ENCODE measurements at places on chromosomes 3 and 15.

DNA sequence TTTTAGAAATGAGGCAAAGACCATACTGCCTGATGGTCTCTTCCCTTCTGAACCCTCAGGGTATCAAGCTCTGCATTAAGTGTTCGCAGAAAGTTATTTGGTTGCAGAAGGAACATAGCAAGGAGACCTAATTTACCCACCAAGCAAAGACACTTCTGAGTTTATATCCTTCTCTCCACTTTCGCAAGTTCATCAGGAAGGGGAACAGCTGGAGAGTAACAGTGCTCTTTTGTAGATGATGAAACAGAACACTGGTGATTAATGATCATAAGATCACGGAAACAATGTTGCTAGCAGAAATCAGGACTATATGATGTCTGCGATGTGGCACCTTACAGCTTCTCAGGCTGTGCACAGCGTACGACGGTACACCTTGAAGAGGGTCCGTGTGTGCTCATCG, 62.1 kb downstream of the NCEH1 start:
- DNase-seq, result no peak

- DNase-seq, result no peak
Measured at GRCh38 chr3:69558912-69559311, 173.0 kb upstream of the FRMD4B start.

GRCh38 chr3:77362936-77363335, 323.0 kb downstream of the ROBO2 start:
- DNase-seq, result no peak

DNA sequence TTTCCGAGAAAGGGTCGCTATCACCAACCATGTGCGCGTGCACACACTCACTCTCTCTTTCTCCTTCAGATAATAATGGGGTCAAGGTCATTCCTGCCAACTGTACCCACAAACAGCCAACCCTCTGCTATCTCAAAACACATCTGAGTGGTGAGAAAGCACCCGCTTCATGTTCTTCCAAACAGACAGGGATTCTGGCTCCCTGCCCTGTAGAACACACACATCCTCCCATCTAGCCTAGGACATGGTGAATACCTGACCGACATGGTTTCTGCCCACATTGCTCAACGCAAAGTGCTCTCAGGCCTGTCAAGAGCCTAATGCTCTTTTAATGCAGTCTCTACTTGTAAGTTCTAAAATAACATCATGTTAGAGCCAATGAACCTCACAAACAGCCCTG, 302.2 kb downstream of the FOXP1 start:
- DNase-seq, result no peak

DNA sequence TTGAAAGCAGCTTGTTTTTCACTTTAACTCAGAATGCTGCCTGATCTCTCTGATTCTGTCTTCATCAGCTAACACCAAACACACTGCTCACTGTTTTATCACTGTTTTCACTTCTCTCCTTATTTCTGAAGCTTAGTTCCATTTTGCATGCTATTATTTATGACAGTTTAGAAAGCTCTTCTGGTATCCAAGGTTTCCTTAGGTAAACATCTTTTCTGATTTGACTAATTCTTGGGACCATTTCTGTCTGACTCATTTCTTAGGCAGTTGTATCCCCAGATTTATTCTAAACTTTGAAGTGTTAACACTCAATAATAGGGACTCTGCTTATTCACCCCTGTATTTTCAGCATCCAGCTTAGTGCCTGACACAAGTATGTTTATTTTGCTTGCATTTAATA, 167.7 kb downstream of the BCHE start:
- no peak for DNase-seq

DNA sequence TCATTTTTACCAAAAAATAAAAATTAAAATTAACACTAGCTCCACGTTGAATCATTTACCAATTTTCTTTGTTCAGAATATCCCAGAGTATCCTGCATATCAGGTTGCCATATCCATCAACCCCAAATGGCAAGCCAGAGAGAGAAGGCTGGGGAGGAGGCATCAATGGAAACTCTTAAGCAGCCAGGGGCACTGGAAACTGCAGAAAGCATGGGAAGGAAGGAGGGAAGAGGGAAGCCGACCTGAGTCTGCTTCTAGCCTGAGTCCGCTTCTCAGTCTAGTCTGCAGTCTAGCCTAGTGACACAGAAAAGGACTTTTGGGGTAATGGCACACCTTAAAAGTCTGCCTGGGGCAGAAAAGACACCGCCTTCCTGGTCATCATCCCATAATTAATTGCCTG, 1.6 kb upstream of the MTHFS start:
- no peak for DNase-seq

- DNase-seq, result no peak
Measured at GRCh38 chr15:25717127-25717456, 146.0 kb downstream of the ATP10A start.

GRCh38 chr3:122533931-122534334, 19.2 kb upstream of the KPNA1 start:
- DNase-seq, result no peak

- no peak for DNase-seq
Measured at GRCh38 chr3:93969997-93970396, 3.7 kb downstream of the PROS1 start.

DNA sequence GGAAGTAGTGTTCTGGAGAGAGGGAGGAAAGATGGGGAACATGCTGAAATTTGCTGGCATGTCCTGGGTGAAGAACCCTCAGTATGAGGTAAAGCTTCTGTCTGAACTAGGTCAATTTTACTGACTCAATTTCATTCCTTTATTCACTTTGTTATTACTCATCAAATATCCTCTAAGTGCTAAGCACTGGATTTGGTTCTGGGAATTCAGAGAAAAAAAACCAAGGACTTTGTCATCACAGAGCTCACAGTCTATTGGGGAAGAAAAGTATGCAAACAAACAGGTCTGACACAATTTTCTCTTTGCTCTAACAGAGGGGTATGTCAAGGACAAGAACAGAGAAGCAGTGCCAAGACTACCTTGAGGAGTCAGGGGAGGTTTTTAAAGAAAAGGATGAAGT, 68.0 kb downstream of the TFG start:
- no peak for DNase-seq

DNA sequence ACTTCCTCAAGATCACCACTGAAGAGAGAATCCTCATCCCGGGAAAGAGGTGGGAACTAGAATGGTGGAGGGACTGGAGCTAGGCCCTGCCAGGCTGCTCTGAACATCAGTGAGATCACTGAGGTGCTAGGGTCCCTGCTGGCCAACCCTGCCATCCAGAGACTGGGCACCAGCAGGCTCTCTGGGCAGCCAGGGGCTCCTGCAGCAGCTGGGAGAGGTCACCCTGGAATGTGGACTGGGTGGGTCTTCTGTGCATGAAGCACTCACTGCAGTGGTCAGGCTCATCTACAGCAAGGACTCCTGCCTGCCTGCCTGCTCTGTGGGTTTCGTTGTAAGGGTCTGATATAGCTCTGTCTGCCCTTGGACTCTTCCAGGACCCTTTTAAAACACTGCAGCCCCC, 24.9 kb downstream of the ALS2CL start:
- peak; percentile 18 for DNase-seq

GRCh38 chr3:167350245-167350862, 29.7 kb downstream of the ZBBX start:
- DNase-seq, result no peak

DNA sequence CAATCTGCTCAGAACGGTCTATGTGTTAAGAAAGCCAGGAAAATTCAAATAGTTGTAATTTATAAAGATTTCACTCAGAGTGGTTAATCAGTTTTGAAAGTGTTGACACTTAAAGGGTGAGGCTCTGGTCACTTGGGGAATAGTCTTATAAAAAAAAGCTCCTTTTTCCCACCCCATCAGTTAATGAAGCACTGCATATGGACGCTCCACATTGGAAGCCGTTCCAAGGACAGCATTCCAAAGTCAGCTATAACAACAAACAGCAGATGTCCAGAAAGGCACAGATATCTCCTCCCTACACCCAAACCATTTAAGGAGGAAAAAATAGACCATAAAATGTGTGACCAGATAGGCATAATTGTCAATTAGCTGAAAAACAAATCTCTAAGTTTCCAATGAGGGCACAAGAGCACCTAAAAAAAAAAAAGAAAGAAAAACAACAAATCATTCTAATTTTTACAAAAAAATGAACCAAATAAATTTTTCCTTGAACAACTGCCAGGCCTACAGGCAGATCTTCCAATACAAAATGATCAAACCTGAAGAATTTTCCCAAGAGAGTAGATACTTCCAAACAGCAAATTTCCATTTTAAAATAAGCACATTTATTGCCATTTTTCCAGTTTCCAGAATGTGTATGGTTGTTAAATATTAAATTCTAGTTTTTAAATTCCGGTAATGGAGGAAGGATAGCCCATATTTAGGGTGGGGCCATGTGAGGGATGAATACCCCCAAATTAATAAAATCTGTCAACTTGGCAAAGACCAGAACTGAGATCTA, 198.3 kb downstream of the ERC2 start:
- DNase-seq, result no peak

DNA sequence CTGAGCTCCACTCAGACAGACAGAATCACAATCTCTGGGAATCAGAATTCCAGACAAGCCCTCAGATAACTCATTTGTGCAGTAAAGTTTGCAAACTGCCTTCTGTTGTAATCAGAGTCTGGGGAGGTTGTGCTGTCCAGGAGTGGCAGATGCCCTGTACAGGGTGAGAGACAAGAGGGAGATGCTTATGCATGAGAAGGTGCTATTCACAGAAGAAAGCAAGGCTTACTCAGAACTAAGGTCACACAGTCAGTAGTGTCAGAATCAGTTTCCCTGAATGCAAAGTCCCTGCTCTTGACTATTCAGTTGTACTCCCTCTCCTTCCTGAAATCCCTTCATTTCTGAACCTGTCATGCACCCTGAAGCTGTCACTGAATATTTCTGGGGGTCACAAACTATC, 43.7 kb downstream of the SRPRB start:
- no peak for DNase-seq

- no peak for DNase-seq
Measured at GRCh38 chr3:102329066-102329465, 105.7 kb upstream of the ZPLD1 start.

- no peak for DNase-seq
Measured at GRCh38 chr15:81199031-81199779, 2.5 kb downstream of the IL16 start.

DNA sequence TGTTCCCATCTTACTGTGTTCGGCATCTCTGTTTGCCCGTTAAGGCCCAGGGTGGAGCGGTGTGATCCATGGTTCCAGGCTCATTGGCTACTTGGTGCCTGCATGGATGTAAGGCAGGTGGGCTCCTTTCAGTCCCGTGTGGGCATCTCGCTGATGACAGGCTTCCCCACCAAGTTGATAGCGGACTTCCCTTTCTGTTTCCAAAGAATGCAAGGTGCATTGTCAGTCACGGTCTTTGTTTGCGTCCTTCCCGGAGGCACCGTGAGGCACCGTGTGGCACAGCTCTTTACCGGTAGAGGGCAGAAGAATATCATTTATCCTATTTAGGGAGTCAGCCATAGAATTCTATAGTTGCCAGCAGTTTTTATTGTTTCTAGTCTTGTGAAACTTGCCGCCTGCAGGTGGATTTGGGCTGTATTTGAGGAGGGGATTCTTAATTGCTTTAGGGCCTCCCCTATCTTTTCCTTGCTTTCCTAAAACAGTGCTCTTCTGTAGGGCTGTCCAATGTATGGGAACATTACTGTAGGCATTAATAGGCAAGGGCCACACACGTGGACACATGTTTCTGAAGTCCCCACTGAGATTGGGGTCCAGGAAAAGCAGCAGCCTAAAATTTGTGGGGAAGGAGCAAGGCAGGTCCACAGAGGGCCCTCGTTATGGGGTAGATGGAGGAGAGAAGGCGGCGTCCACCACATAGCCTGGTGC, 244.1 kb downstream of the SLCO3A1 start:
- DNase-seq, result peak; percentile 85

DNA sequence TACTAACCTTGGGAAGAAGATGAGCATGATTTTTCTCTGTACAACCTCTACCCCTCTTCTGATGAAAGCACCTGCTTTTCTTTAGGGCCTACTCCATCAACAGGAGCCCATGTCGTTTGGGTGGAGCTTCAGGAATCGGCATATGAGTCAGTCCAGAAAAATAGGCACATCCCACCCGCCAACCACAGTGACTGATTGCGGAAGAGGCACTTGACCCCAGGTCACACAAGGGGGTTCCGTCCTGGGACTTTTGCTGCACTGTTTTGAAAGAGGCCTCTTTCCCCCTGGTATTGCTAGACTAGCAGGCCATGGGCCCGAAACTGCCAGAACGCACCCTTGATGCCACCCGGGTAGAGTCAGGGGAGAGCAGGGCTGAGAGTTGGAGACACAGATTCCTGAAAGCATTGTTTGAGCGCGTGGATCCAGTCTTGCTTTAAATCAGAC, 19.3 kb upstream of the NRROS start:
- no peak for DNase-seq

DNA sequence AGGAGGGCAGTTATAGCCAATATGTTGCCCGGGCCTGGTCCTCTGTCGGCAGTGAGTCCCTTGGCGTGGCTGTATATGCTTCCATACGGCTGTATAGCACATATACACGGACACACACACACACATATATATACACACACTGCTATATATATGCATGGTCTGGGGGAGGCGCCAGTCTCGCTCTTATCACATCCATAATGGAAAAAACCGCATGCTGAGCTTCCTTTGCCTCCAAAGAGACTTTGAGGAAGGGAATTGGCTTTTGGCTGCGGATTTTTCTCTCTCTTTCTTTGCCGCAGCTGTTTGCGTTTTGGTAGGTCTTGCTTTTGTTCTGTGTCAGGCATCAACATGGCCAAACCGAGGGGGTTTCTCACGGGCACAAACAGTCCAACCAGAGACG, 11.3 kb upstream of the TMEM115 start:
- no peak for DNase-seq

- no peak for DNase-seq
Measured at GRCh38 chr3:112778353-112778948, 68.2 kb downstream of the CD200R1L start.

GRCh38 chr15:31069360-31070000, 32.0 kb downstream of the TRPM1 start:
- no peak for DNase-seq

GRCh38 chr3:182937293-182938051, 42.9 kb downstream of the DCUN1D1 start:
- no peak for DNase-seq

DNA sequence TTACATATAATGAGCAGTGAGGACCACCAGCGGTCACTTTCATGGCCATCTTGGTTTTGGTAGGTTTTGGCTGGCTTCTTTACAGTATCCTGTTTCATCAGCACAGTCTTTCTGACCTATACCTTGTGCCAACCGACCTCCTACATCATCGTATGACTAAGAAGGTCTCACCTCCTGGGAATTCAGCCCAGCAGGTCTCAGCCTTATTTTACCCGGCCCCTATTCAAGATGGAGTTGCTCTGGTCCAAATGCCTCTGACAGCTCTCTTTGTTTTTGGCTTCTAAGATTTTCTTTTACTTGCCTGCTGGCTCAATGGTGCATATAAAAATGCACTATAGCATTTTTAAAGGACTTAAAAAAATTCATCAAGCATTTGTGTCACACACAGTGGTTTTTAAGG, 3.2 kb upstream of the MME start:
- no peak for DNase-seq

Measured in H9 (cell line).